DMS53 (cell line): ENCODE measurements at places on chromosomes 12 and 14.
A peak's percentile ranks its signal among the peaks of the same experiment; 100 is the strongest.

- DNase-seq: no peak
Measured at GRCh38 chr12:123152833-123153232, 1.9 kb upstream of the PITPNM2 start.

DNA sequence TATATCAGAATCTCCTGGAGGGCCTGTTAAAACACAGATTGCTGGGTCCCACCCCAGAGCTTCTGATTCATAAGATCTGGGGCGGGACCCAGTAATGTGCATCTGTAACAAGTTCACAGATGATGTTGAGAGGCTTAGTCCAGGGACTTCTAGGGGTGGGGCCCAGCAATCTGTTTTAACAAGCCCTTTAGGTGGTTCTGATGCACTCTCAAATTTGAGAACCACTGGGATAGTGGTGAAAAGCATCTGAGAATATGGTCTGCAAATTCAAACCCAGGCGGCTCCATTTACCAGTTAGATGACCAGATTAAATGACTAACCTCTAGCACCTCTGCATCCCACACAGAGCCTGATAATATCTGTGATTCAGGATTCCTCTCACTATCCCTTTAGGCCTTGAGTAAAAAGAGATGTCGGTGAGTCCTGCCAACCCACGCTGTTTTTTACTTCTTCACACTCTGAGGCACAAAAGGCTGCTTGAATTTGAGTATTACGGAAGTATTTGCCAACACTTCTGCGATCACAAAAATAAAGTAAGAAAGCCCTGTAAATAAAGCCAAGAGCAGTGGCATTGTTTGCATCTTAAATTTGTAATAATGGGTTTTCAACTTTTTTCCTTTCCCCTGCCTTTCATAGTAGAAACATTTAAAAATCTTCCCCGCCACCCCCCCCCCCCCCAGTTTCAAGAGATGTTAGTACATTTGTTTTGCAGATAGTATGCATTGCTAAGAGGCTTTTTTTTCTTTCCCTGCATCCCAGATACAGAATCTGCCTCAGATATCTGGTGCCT, 1.8 kb upstream of the FRS2 start:
- DNase-seq: no peak

DNA sequence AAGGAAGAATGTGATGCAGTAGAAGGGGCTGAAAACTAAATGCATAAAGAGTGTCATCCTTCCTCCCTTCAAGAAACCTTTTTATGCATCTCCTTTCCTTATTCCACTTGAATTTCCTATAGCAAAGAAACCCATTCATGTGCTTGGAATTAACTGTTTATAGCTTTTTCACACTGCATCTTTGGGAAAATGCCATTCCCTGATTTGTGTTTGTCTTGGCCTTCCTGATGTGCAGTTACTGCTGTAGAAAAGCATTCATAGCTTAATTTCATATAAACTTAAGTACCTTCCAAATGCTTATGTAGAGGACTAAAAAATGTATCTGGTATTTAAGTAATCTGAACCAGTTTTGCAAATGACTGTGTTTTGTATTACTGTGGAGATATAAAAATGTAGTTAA, 61.8 kb downstream of the SDR9C7 start:
- no peak for DNase-seq

DNA sequence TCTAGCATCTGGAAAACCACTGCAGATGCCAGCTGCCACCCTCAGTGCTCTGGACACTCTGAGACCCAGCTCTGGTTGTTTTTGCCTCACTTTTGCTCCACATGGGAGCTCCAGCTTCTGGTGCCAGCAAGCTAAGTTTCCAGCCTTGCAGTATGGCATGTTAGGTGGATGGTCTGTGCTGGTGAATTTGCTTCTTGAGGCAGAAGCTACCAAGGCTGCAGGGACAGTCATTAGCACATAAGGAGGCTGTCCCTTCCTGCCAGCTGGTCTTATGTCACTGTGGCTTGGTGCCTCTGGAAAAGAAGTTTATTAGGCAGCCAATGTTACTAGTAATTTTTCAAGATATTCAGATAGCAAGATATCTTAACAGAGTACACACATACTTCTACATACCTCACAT, 64.2 kb upstream of the CSRP2 start:
- peak; percentile 12 for DNase-seq

DNA sequence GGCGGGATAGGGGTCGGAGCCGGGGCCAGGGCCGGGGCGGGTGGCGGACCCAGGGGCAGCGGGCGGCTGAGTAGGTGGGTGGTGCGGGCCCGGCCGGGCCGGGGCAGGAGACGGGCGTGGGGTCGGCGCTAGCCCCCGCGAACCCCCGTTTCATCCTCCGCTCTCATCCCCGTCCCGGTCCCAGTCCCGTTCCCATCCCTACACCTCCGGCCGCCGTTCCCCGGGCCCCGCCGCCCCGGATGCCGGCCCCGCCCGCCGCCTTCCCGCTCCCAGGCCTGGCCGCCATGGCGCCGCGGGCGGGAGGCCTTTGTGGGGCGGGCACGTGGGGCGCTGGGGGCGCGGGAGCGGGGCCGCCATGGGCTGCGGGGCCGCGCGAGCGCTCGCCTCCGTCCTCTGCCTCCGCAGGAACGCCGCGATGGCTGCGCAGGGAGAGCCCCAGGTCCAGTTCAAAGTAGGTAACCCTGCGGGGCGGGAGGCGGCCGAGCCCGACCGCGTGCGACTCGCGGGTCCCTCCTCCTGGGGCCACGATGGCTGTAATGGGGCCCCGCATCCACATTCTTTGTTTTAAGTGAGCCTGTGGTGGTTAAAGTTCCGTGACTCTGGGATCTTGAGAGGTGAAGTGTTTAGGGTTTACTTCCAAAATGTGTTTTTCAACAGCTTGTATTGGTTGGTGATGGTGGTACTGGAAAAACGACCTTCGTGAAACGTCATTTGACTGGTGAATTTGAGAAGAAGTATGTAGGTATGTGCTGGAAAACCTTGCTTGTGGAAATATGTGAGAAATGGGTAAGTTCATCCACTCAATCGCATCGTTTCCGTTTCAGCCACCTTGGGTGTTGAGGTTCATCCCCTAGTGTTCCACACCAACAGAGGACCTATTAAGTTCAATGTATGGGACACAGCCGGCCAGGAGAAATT, 572 bp downstream of the RAN start:
- DNase-seq: peak; percentile 68

GRCh38 chr12:52579468-52580465, 6.1 kb upstream of the KRT74 start:
- DNase-seq: no peak

DNA sequence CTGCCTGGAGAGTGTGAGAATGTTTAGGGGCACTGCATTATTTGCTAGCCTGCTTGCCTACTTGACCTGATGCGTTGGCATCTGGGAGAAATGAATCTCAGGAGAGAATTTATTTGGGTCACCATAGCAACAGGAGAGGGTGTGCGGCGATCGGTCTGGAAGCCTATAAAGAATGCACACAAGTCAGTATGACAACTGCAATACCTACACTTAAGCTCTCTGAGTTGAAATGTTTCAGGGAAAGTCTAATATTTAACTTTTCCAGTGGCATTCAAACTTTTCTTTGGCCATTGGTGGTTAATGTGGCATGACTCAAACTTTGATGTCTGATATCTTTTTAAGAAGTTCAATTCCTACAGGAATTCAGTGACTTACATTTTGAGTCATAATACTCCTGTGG, 205.1 kb downstream of the NEDD1 start:
- DNase-seq: no peak

DNA sequence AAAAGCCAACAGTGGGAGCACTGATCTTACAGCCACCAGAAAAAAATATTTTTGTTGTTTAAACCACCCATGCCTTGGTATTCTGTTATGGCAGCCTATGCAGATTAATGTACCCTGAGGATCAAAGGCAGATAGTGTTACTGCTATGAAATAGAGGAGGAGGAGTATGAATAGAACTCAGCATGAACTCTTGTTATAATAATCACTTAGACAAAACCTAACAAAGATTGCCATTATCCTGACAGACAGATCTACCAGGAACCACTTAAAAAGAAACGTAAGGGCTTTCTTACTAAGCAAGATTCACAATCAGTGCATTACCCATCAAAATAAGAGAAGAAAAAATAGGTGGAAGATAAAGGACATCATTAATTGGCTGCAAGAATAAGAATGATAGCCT, 558.3 kb downstream of the GALC start:
- no peak for DNase-seq

- DNase-seq: no peak
Measured at GRCh38 chr14:57153286-57153685, 115.4 kb downstream of the EXOC5 start.

DNA sequence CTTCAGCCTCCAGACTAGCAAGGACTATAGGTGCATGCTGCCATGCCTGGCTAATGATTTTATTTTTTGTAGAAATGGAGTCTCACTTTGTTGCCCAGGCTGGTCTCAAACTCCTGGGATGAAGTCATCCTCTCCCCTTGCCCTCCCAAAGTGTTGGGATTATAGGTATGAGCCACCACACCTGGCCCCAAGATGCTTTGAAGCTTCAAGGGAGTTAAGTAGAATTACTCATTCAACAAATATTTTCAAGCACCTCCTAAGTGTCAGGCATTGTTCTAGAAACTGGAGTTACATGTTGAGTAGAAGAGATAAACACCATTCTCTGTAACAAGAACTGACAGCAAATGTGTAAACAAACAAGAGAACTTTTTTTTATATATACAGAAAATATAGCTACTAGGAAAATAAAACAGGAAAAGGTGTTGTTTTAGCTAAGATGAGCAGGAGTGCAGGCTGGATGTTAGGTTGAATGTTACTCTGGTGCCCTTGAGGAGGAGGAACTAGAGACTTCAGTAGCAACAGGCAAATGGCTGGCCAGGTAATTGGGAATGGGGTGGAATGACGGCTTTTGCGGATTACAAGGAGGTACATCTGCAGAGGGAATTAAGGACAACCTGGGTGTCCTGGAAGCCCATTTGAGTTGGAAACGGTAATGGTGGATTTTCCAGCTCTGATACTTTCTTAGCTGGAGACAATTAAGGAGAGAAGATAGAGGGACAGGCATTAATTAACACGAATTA, 32.0 kb upstream of the CFAP54 start:
- peak; percentile 98 for DNase-seq

- no peak for DNase-seq
Measured at GRCh38 chr14:104522926-104523545, 56.5 kb upstream of the C14orf180 start.

- no peak for DNase-seq
Measured at GRCh38 chr12:55699471-55700055, 8.1 kb downstream of the ITGA7 start.

GRCh38 chr12:88935856-88936255, 355.6 kb upstream of the KITLG start:
- DNase-seq: no peak

GRCh38 chr14:51648296-51648695, 3.4 kb upstream of the FRMD6 start:
- no peak for DNase-seq

- no peak for DNase-seq
Measured at GRCh38 chr14:94391281-94391975, 3.0 kb upstream of the SERPINA1 start.

DNA sequence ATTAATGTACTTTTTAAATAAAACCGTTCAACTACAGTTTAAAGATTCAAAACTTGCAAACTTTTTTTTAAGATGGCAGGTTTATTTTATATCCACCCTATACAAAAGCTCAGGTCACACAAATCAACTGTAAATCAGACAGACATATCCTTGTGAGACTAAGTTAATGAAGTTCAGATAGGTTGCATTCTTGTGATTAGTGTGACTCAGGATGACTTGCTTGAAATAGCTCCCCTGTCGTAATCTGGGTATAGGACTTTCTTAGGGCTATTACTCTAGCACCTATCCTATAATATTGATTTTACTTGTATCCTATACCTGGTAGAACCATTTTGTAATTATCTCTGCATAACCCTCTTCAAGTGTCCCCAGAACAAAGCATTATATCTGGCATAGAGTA, 9.5 kb upstream of the PRKD1 start:
- no peak for DNase-seq

- DNase-seq: no peak
Measured at GRCh38 chr12:124057691-124058090, 84.7 kb downstream of the ZNF664 start.

DNA sequence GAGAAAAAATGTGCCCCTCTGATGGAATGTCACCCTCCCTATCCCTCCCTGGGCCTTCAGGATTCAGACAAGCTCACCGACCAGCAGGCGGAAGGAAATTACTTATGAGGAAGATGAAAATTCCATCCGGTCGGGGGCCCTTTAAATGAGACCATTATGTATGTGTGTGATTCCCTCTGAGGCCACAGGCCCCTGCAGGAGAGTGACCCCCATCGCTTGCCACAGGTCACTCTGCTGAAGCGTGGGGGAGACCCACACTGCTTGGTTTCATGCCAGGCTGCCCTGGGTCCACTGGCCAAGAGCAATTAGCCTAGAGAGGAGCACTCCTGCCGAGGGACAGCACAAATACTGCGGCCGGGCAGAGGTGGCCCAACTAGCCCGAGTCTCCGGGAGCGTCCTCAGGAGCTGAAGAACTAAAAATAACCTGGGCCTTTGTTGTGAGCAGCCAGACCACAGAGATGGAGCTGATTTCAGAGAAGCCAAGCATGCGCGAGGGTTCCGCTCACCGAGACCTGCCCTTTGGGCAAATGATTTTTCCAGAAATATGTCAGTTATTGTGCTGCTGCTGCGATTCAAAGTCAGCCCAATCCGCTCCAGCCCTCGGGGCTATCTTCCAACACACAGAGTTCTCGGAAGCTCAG, 276.4 kb downstream of the DPF3 start:
- DNase-seq: no peak
